Stomach (tissue), 19 donors: ENCODE measurements at places on chromosomes 16 and 17.

DNA sequence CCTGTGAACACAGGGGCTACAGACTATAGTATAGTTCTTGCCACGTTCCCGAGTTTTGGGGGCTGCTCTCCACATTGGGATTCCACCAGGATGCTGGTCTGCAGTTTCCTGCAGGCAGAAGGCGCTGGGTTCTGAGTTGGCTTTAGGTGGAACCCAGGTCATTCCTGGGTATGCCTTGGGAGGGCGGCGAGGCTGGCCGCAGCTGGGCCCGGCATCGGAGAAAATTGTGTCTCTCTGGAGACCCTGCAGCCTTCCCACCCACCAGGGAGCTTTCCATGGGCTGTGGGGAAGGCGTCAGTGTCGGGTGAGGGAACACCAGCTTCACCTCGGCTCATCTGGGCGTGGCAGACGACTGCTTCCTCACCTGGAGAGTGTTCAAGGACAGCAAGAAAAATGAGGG is 183.6 kb downstream of the RAB11FIP4 start:
- DNase-seq = no peak

DNA sequence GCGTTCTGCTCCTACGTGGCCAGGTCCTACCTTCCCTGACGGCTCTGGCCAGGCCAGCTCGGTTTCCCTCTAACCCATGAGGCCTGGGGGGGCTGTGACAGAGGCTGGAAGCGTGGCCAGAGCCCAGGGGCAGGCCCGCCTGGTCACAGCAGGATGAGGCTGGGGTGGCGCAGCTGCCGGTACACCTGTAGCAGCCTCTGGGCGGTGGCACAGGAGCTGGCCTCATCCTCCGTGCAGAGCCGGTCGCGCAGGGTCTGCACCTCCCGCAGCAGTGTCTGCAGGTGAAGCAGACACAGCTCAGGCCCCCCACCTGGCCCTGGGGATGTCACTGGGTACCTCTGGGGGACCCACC is 11.5 kb downstream of the FAAP100 start:
- no peak for DNase-seq

DNA sequence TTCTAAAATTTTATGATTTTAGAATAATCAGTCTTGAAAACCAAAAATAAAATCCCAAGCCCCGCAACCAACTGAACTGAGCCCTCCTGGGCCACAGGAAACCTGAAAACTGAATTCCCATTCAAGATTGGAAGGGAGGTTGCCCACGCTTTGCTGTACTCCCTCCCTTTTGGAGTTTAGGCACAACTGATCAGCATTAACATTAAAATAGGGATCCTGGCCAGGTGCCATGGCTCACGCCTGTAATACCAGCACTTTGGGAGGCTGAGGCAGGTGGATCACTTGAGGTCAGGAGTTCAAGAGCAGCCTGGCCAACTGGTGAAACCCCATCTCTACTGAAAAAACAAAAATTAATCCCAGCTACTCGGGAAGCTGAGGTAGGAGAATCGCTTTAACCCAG is 52.7 kb upstream of the NETO2 start:
- no peak for DNase-seq

GRCh38 chr16:87198328-87198832 is 118.8 kb downstream of the C16orf95 start:
- no peak for DNase-seq
